Activated naive CD8-positive, alpha-beta T cell treated with anti-CD3 and anti-CD28 coated beads for 36 hours (primary cell): ENCODE measurements at places on chromosomes 16 and 17.
A peak's percentile ranks its signal among the peaks of the same experiment; 100 is the strongest.

DNA sequence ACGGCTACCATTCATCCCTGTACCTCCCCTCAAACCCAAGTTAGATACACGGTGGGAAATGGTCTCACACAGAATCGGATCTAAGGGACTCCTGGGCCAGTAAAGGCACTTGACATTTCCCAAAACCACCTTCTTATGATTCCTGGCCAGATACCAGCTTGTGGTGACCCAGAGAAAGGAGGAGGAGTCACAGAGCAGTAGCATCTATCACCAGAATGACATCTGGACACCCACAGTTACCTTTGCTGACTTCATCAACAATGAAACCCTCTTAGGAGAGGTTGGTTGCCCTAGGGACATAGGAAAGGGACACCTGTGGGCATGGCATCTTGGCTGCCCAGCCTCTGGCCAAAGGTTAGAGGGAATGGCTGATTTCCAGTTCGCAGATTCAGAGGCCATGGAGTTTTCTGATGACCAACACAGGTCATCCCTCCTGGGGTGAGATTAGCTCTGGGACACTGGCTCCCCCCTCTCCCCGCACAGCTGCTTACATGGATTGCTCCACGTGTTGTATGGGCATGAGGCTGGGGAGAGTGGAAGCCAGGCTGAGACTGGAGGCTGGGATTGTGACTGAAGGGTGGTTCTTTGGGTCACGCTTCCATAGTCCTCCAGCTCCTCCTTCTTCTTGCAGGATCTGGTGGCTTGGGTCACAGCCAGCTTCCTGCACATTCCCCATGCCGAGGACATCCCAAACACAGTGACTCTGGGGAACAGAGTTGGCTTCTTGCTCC is 1.4 kb upstream of the AOC3 start:
- no peak overlapping the region for H3K4me3 ChIP-seq
- H3K27me3 ChIP-seq = no peaks in the 10 kb centered on the region
- no peak for DNase-seq
- H3K4me1 ChIP-seq = peaks cover 22% of the 10 kb centered on the region
- H3K36me3 ChIP-seq = no peaks in the 10 kb centered on the region

DNA sequence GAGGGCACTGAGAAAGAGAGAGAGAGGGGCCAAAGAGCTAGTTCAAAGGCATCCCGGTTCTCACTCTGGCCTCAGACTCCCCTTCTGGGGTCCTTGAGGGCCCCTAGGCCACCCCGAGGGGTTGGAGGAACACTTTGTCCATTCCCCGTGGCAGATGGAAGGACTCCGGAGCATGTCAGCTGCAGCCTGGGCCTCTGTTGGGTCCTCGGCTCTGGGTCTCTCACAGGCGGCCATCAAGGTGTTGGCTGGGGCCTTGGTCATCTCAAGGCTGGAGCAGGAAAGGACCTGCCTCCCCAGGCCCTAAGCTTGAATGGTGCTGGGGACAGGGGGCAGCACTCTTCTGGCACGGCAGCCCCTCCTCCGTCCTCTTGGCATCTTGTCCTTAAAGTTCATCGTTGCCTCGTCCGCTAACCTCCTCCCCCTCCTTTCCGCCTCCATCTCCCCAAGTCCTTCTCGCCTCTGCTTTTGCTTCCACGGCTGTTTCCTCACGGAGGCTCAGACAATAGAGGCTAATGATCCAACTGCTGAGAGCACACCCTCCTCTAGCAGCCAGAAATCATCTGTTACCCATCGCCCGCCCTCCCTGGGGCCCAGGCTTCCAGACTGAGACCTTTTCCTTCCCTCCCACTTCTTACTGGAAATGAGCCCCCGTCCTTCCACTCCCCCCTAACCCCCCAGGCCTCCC is 23.3 kb downstream of the CCR7 start:
- no peak for DNase-seq
- H3K4me3 ChIP-seq = peak overlapping the region; percentile 81
- no peaks in the 10 kb centered on the region for H3K27me3 ChIP-seq
- peak overlapping the region; percentile 100 for H3K27ac ChIP-seq
- peaks cover 83% of the 10 kb centered on the region for H3K4me1 ChIP-seq

DNA sequence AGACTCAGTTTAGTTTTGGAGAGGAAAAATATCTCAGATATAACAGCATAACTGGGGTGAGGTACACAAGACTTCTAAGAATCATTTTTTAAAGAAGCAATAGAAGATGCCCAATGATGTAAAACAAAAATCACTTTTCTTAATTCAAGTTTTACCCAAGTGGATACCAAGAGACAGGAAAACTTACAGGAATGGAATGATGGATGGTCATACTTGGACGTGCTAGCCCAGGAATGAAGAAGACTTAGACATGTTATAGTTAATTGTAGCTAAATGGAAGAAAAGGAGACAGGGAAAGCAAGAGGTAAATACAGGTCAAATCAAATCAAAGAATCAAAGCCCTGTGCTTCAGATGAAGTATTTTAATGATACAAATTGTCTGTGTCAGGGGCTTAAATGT is 312.7 kb upstream of the KCNJ16 start:
- no peaks in the 10 kb centered on the region for H3K4me1 ChIP-seq
- DNase-seq = no peak
- H3K36me3 ChIP-seq = no peaks in the 10 kb centered on the region
- H3K27ac ChIP-seq = no peak overlapping the region

DNA sequence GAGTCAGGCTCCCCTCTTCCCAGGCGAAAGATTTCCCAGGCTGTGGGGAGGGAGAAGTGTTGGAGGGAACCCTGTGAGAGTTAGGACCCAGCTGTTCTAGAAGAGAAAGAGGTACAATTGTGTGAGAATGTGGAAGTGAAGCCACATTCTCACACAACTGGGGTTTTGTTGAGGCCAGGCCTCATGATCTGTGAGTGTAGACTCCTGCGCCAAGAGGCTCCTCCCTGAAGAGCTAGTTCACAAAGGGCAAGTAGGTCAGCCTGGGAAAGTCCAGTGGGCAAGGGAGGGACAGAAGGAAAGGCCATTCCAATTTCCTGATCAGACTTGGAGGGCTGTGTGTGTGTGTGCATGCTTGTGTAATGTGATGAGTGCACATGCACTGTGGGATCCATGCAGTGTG is 15.2 kb downstream of the CD300LF start:
- no peak overlapping the region for H3K27ac ChIP-seq
- H3K27me3 ChIP-seq = peaks cover 7% of the 10 kb centered on the region
- H3K36me3 ChIP-seq = no peaks in the 10 kb centered on the region
- no peak overlapping the region for H3K4me3 ChIP-seq

DNA sequence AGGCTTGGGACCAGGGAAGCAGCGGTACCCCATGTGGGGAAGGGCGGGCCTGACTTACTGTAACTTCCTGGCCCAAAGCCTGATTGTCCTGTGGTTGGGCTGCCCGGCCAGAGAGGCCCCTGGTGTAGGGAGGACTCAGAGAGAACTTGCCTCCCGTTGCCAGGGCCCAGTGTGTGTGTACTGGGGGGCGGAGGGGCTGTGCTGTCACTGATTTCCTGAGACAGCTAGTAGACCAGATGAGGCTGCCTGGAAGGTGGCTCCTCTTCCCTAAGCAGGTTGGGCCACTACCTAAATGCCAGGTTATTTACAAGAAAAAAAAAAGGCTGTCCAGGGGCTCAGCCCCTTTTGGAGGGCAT is 16.7 kb downstream of the SOCS3 start:
- peak overlapping the region; percentile 84 for H3K27ac ChIP-seq
- H3K4me1 ChIP-seq = peaks cover 45% of the 10 kb centered on the region
- H3K36me3 ChIP-seq = no peaks in the 10 kb centered on the region
- no peak for DNase-seq
- H3K27me3 ChIP-seq = no peaks in the 10 kb centered on the region
- peak overlapping the region; percentile 51 for H3K4me3 ChIP-seq

- H3K4me1 ChIP-seq = no peaks in the 10 kb centered on the region
- no peak for DNase-seq
- H3K27ac ChIP-seq = no peak overlapping the region
- H3K27me3 ChIP-seq = no peaks in the 10 kb centered on the region
Measured at GRCh38 chr16:23768581-23768980, 13.8 kb downstream of the CHP2 start.

DNA sequence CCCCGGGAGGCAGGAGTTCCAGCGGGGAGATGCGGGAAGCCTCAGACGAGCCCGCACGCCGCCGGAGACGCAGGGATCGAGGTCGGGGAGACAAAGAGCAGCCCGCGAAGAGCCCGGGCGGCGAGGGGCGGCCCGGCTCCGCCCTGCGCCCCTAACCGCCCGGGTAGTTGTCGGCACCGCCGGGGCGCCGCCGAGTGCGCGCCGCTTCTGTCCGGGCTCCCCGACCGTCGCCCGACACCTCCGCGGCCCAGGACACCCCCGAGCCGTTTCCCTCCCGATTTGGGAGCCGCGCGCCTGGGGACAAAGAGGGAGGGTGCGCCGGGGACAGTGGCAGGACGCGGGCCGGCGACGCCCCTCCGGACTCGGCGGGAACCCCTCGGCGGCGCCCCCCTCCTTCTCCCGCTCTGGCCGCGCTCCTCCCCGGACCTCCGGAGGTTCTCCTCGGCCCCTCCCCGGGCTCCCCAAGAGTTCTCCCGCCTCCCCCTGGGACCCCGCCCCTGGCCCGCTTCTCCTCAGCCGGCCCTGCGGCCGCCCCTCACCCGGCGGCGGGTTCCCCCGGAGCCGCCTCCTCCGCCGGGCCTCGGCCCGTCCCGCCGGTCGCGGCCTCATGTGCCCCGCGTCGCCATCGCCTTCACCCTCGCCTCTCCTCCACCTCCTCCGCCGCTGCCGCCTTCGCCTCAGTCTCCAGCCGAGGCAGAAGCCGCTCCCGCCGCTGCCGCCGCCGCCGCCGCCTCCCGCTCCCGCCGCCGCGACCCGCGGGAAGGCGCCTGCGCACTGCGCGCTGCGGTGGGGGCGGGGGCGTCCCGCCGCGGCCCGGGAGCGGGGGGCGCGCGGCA is at the start of gene GJC1:
TSS of gene GJC1 (minus strand) at position 765 of the 836 bp plus-strand sequence. CDS start 24,470 bp downstream, outside the sequence.
- H3K4me3 ChIP-seq = peak within 1 kb of the TSS; percentile 76
- DNase-seq = peak; percentile 46
- peaks cover 11% of the 10 kb centered on the region for H3K4me1 ChIP-seq

GRCh38 chr16:85061566-85061965 is 34.0 kb downstream of the KIAA0513 start:
- DNase-seq = no peak

DNA sequence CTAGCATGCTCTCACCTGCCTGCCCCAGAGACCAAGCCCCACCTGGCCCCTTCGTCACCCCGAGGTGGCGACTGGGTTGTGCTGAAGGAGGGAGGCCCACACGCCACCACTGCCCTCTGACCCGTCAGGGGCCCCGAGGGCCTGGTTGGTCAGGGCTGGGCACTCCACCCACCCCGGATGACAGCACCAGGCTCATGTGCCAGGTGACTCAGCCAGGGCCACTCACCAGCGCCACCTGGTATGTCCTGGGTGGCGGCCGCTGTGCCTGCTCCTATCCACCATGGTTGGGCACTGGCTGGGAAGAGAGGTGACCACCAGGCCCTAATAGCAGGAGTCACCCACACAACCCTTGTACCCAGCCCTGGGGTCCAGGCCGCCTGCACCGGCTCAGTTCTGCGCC is 68.9 kb downstream of the JPH3 start:
- H3K4me1 ChIP-seq = no peaks in the 10 kb centered on the region
- no peaks in the 10 kb centered on the region for H3K27me3 ChIP-seq
- no peak overlapping the region for H3K4me3 ChIP-seq
- no peak overlapping the region for H3K27ac ChIP-seq
- no peak for DNase-seq

GRCh38 chr16:2689968-2690801 is 7.9 kb downstream of the KCTD5 start:
- no peak overlapping the region for H3K27ac ChIP-seq
- no peak overlapping the region for H3K4me3 ChIP-seq
- no peak for DNase-seq
- H3K36me3 ChIP-seq = no peaks in the 10 kb centered on the region
- no peaks in the 10 kb centered on the region for H3K27me3 ChIP-seq
- peaks cover 16% of the 10 kb centered on the region for H3K4me1 ChIP-seq

DNA sequence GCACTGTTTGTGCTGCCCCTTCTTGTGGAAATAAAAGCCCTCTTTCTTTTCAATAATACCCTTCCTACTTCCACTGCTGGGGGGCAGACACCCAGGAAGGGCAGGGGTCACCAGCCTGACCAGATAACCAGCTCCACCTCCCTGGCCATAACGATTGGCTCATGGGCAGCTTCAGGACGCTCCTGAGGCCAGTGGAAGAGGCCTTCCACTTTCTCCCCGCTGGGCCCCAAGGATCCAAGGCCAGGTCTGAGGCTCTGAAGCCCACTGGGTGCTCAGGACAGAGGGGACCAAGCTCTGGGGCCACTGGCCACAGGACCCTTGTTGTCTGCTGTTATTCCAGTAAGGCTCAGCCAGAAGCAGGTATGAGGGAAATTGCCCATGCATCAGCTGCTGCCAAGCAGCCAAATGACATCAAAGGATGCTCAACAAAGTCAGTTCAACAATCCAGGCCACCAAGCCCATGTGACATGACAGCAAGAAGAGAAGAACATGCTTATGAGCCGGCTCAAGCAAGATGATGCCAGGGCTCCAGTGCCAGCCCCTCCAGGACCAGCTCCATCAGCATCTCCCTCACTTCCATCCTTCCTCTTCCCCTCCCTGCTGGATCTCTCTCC is 238.8 kb downstream of the ZNF423 start:
- H3K4me1 ChIP-seq = no peaks in the 10 kb centered on the region
- no peaks in the 10 kb centered on the region for H3K36me3 ChIP-seq
- H3K4me3 ChIP-seq = no peak overlapping the region
- no peak for DNase-seq

GRCh38 chr16:74035816-74036215 is 260.8 kb upstream of the PSMD7 start:
- H3K4me1 ChIP-seq = no peaks in the 10 kb centered on the region
- no peak overlapping the region for H3K27ac ChIP-seq
- H3K27me3 ChIP-seq = peaks cover 23% of the 10 kb centered on the region
- no peak overlapping the region for H3K4me3 ChIP-seq

- H3K36me3 ChIP-seq = no peaks in the 10 kb centered on the region
- no peak overlapping the region for H3K27ac ChIP-seq
- H3K4me3 ChIP-seq = no peak overlapping the region
- H3K4me1 ChIP-seq = no peaks in the 10 kb centered on the region
- H3K27me3 ChIP-seq = peaks cover 23% of the 10 kb centered on the region
- no peak for DNase-seq
Measured at GRCh38 chr17:41052566-41052965, 2.5 kb downstream of the KRTAP2-2 start.

DNA sequence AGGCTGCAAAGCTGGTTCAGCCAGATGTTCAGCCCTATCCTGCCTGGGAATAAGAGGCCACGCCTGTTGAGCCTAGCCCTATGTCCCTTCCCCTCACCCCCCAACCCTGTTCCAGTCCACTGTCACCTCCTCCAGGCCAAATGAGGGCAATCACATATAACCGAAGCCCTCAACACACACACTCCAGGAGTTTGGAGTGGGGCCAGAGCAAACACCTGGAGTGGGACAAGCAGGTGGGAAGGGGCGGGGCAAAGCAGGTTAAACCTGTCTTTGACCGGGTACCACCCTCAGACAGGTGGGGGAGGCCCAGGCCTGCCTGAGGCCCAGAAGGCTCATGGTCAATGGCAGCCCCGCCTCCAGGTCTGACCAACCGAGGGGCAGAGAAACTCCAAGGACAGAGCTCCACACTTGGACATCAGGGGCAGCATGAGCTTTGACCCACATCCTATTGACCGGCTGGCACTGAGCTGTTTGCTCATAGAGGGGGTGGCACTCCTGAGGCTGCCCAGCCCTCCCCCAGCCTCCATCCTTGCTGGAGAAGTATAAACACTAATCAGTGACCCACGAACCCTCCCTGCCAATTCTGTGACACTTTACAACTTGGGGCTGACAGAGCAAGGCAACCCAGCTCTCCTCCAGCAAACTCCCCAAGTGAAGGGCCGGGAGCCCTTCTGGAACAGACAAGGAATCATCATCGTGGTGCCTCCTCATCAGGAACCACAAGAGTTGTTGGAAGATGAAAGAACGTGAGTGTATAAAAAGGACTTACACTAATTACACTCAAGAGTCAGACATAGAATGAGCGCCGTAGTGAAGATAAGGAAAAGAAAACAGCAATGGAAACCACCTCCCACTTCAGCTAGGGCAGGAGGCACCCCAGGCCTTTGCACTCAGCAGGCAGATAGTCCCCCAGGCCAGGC is 1.5 kb downstream of the ESRP2 start:
- peaks cover 28% of the 10 kb centered on the region for H3K4me1 ChIP-seq
- H3K27ac ChIP-seq = no peak overlapping the region
- no peaks in the 10 kb centered on the region for H3K36me3 ChIP-seq
- H3K4me3 ChIP-seq = peak overlapping the region; percentile 22
